ENCODE measurements at places on chromosomes 2 and 18.

- DNase-seq = no peak
These were observed 99.1 kb upstream of the ITGA6 start for GRCh38 chr2:172328103-172328841.

DNA sequence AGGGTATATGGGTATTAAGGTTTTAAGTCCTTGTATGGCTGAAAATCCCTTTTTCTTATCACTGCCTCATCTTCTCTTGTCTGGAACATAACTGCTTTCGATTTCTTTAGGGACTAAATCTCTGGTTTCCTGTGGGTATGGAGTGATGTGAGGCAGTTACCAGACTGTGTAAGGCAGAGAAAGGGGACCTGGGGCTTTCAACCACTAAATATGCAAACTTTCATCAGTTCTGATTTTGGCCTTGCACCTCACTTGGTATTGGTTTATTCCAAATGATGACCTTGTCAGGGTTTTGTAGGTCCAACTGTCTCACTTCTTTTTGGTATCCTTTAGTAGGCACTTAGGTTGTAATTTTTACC, 9.3 kb downstream of the MAP4K4 start:
- no peak for DNase-seq

DNA sequence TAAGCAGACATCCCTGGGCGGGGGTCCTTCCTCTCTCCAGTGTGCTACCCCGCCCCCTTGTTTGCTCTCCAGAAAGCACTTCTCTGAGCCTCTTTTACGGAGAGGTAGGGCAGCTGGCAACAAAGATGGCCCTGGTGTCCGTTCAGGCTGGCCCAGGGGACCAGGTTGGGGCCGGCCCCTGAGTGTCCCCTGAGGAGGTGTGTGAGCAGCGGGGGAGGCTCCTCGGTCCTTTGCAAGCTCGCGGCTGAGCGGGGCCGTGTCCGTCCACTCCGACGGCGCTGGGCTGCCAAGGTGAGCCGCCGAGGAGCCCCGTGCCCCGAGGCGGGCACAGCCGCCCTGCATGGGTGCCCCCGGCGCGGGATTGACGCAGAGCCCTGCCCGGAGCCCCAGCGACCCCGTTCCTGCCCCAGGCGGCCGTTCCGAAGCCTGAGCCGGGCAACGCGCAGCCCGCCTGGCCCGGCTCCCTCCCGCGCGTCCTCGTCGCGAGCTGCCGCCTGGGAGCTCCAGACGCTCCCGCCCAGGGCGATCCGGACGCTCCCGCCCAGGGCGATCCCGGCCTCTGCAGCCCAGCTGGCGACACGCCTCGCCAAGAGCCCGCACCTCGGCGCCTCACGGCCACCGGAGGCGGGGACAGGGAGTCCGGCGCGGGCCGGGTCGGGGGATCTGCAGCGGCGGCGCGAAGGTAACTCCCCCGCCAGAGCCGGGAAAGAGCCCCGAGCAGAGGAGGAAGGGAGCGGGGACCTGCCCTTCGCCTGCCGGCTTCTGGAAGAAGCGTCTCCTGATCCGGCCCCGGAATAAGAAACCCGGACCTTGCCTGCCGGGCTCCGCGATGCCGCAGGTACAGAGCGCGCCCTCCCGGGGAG, at the start of gene PROKR1:
PROKR1 (plus strand) TSS at position 569 of the 863 bp plus-strand sequence. CDS start 2,243 bp downstream, outside the sequence.
- no peak for DNase-seq

GRCh38 chr18:14026199-14026598, 106.0 kb downstream of the ZNF519 start:
- no peak for DNase-seq

GRCh38 chr18:70582981-70583380, 294.1 kb downstream of the SOCS6 start:
- no peak for DNase-seq

DNA sequence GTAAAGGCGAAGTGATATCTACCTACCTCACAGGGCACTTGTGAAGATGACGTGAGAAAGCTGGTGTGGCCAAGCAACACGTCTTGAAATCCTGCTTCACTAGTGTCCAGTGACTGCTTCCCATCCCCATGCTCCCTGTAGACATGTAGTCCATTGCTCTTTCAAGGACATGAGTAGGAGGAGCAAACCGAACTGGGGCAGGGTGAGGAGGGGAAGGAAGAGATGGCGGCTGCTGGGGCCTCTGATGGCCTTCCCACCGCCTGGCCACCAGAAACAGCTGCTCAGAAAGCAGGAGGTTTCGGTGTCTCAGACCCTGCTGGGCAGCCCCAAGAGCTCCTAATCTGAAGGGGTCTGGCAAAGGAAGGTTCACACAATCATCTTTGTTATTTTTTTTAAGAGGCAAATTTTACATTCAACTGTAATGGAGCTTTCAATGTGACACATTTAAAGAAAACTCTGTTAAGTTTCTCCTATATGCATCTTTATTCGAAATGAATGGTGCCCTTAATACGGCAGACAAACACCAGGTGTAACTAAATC, 14.7 kb downstream of the CPLX4 start:
- DNase-seq = no peak

GRCh38 chr2:216827073-216827720, 32.7 kb downstream of the TNP1 start:
- DNase-seq = no peak

GRCh38 chr2:97664636-97664970, 759 bp upstream of the ACTR1B start:
- no peak for DNase-seq

- DNase-seq = no peak
These were observed 47.6 kb upstream of the CELF4 start for GRCh38 chr18:37613253-37613565.

GRCh38 chr2:6370753-6371551, 494.8 kb downstream of the CMPK2 start:
- no peak for DNase-seq

DNA sequence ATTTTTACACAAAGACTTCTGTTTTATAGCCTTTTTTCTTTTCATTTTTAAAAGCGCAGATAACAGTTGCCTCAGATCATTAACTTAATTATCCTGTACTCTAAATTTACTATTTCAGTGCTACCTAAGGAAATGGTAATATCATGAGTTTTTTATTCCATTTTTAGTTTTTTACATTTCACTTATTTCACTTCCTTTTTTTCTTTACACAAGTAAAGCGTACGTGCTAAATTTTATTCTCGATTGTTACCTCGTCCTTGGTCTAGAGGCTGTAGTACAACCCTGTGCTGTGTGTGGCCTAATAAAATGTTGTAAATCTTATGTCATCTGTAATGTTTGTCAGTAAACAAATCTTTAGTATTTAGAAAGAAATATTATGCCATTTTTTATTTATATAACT, 49.2 kb downstream of the CRIM1 start:
- DNase-seq = no peak

- no peak for DNase-seq
These were observed 288.1 kb upstream of the FIGN start for GRCh38 chr2:164023896-164024295.

DNA sequence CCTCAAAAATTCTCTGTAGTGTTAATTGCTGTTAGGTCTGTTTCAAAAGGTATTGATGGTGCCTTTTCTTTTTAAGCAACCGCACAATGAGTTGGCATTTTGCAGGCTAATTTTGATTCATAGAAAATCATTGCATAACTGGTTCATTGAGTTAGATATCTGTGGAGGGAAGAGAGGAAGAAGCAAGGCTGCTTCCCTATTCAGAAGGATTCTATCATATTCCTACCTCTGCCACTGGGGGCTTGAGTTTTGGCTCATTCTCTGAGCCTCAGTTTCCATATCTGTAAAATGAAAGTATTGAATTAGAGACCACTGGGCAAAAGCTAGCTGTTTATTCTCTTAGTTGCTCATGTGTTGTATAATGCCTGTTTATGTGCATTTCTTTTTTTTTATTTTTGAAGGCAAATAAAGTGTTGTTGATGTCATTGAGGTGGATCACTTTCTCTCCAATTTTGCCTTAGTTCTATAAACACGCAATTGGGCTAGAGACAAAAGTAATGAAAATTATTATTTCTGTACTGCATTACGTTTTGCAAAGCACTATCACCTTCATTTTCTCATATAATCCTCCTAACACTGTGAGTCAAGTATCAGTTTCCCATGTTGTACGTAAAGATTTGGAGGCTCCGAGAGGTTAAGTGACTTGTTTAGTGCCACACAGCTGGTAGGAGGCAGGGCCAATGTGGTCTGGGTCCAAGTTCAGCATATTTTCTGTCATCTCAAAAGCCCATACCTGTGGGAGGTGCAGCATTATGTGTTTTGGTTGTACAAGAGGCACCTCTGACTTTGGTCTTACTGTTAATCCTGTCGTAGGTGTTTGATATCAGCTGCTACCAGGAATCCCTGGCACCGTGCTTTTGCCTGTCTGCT, 5.9 kb downstream of the TRIB2 start:
- no peak for DNase-seq

DNA sequence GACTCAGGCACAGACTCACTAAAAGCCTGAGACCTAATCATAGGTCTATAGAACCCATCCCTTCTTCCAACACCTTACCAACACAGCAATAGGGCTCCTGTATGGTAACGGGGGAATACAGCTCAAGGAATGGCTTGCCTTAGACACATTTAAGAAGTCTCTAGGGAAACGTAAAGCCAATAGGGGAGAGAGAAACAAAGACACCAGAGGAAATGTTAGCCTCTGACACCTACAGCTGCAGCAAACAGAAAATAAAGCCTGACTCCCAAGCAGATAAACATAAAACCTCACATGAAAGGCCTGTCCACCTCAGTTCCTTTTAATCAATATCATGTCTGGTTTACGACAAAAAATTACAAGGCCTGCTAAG, 51.1 kb upstream of the NCOA1 start:
- DNase-seq = no peak

DNA sequence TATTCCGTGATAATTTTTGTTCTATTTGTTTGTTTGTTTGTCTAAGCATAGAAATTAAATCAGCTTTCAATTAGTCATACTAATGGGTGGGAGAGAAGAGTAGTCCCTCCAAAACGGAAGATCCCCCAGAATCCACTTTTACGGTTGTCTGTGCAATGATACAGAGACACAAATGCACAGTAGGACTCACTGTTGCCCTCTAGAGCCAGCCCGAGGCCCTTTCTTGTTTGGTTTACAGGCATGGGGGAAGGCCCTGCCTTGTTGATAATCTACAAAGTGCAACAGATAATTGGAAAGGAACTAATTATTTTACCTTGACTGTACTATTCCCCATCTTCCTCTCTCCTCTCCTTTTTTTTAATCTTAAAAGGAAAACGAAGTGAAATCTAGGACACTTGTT, 121.1 kb downstream of the ACOXL start:
- DNase-seq = peak; percentile 21

GRCh38 chr2:68200157-68200787, 42.6 kb downstream of the PNO1 start:
- no peak for DNase-seq

GRCh38 chr2:152134488-152135280, 35.8 kb upstream of the CACNB4 start:
- DNase-seq = no peak

DNA sequence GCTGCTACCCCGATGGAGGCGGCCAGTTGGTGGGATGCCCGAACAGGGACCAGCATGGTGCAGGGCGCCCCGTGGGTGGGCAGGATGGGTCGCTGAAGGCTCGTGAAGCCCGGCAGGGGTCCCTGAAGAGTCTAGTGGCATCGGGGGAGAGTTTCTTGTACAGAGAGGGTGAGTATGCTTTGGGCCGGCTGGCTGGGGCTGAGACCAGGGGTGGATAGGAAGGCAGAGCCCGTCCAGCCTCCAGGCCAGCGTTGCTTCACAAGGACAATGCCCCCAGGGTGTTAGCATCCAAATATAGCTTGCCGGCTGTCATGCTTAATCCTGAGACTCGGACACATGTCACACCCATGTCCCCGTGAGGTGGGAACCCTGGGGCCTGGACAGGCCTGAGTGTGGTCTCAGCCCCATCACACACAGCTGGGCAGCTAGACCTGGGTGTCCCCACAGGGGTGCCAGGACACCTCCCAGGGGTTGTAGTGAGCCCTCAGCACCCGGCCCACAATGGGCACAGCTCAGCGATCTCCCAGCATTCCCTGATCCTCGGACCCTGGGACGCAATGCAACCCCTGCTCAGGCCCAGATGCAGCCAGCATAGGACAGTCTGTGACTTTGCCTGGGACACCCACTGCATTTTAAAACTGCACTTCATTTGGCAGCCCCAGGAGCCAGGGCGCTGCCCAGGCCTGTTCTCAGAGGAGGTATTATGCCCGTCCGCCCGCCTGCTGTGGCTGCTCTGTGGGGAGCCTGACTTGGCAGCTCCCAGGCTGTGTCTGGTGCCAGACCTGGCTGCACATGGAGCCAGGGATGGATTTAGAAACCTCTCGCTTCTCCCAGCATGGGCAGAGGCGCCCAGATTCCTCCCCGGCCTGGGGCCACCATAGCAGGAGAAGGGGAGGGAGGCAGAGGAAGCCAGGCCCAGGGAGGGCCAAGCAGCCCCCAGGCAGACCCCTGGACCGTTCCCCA, 36.4 kb downstream of the RAMP1 start:
- DNase-seq = no peak

- no peak for DNase-seq
These were observed 3.7 kb downstream of the CACNB4 start for GRCh38 chr2:152095146-152095545.

GRCh38 chr18:57863706-57864105, 60.6 kb upstream of the ATP8B1 start:
- no peak for DNase-seq

DNA sequence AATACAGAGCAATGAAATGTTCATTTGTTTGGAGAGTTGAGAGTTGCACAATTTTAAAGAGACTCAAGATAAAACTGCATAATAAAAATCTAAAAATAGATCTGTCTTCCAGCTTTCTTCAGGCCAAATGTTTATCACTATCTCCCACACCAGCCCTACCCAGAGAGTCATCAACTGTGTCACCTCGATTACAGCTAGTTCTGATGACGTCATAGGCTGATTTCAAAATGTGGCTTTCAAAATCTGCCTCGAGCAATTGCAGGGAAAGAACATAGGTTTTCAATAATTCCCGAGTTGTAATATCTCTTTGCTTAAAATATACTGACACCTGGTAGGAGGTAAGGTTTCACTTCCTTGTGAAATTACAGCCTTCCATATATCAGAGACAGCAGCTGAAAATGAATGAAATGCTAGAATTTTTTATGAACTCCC, 677.6 kb upstream of the ID2 start:
- DNase-seq = no peak

- no peak for DNase-seq
These were observed 47.6 kb upstream of the MSH6 start for GRCh38 chr2:47735136-47735869.

- no peak for DNase-seq
These were observed 427.9 kb downstream of the PLCL1 start for GRCh38 chr2:198232281-198232680.

GRCh38 chr2:109300582-109300981, 171.6 kb downstream of the SH3RF3 start:
- no peak for DNase-seq

GRCh38 chr2:105864262-105864661, 119.5 kb downstream of the NCK2 start:
- no peak for DNase-seq

GRCh38 chr18:76339246-76339620, 155.8 kb downstream of the ZNF516 start:
- no peak for DNase-seq

DNA sequence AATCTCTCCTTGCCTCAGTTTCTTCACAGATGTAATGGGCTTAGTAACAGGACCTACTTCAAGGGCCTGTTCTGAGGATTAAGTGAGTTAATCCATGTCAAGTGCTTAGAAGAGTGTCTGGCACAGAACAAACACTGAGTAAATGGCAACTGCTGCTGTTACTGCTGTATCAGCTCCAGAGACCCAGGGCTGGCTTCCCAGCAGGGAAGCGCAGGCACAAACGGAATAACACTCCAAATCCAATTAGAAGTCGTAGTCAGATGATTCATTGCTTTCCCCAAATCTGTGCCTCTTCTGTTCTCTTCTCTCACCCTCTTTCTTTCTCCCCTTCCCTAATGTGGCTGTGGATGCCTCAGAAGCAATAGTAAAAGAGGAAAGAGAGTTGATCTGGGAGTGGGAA, 101.1 kb upstream of the FZD7 start:
- DNase-seq = no peak

GRCh38 chr2:72916743-72917137, 579 bp upstream of the EMX1 start:
- no peak for DNase-seq
